HEK293T (cell line): ENCODE measurements at places on chromosomes 2 and 18.
A peak's percentile ranks its signal among the peaks of the same experiment; 100 is the strongest.

DNA sequence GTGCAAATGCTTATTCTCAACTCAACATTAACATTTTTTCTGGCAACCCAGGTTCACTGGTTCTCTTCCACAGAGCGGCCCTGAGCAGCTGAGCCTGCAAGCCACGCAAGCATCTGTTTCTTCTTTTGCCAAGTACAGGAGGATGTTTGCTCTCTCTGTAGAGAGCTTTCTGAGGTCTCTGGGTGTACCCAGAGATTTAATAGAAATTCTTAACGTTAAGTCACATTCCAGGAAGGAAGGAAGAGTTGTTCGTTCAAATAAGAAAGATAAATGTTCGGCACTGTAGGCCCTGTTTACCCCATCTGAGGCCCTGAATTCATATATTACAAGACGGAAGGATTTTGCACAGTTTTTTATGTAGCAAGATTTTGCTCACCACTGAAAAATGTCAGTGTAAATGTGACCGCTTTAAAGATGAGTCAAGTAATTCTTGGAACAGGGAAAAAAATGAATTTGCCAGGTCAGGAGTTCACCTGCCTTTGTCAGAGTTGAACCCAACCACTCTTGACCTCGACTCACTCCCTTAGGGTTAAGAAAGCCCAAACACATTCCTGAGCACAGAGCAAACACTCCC is 30.1 kb downstream of the KCTD18 start:
- no peak for DNase-seq

GRCh38 chr18:5983488-5983887 is 88.2 kb upstream of the TMEM200C start:
- DNase-seq = no peak

- DNase-seq = no peak
Observed at GRCh38 chr2:203167751-203168150, 71.1 kb upstream of the CYP20A1 start.

- no peak for DNase-seq
Observed at GRCh38 chr18:44626807-44627206, 53.9 kb upstream of the SETBP1 start.

DNA sequence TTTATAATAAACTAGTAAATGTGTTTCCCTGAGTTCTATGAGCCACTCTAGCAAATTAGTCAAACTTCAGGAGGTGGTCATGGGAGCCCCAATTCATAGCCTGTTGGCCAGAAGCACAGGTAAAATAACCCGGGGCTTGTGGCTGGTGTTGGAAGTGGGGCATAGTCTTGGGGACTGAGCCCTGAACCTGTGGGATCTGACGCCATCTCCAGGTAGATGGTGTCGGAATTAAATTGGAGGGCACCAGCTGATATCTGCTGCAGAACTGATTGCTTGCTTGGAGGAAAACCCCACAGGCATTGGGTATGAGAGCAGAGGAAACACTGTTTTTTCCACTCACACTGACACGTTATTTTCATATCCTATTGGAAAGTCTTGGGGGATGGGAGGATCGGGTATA is 14.1 kb downstream of the NMS start:
- DNase-seq = no peak

GRCh38 chr2:109562421-109562820 is 51.3 kb downstream of the SEPTIN10 start:
- DNase-seq = no peak

GRCh38 chr2:86825036-86825692 is 34.5 kb upstream of the CD8A start:
- no peak for DNase-seq

DNA sequence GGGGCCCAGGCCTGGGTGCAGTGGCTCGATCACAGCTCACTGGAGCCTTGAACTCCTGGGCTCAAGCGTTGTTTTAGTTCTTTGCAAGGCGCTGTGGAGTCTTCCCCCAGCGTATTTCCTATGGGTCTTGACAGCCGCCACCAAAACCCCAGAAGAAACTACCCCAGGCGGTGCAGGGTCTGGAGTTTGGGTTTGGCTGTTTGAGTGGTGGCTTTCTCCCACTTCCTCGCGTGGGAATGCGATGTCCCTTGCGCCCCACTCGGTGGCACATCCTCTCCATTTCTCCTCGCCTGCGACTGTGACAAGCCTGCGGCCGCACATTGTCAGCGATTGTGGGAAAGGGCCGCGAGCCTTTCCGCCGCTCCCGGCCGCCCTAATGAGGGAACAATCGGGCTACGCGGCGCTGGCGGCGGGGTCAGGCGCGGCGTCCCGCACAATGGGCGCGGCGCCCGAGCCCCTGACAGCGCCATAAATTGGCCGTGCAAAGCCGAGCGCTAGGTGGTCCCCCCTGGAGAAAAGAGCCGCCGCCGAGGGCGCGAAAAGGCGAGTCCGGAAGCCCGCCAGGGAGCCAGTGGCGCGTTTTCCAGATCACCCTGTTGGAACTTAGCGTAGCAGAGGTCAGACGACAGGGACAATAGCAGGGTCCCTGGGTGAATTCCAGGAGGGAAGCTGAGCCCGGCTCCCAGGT is 194.9 kb upstream of the POU3F3 start:
- DNase-seq = no peak

DNA sequence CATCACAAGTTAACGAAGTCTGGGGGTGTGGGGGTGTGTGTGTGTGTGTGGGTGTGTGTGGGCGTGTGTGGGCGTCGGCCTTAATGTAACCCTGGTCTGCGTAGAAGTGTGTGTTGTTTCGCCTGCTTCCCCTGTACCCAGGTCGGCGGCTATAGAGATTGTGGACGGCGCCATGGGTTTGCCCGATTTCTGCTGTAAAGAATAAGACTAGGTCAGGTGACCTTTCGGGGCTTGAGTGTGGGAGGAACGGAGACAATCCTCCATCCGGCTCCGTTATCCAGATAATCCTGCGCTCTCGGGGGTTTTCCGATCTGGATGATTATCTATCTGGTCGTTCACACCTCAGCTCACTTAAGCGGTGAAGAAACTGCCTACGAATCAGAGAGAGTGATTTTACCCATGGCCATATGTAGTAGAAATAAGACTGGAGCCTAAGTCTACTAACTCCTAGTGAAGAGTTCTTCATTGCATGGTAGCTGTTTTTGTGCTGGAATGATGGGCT is 543 bp downstream of the HADHB start:
- DNase-seq = peak; percentile 42

DNA sequence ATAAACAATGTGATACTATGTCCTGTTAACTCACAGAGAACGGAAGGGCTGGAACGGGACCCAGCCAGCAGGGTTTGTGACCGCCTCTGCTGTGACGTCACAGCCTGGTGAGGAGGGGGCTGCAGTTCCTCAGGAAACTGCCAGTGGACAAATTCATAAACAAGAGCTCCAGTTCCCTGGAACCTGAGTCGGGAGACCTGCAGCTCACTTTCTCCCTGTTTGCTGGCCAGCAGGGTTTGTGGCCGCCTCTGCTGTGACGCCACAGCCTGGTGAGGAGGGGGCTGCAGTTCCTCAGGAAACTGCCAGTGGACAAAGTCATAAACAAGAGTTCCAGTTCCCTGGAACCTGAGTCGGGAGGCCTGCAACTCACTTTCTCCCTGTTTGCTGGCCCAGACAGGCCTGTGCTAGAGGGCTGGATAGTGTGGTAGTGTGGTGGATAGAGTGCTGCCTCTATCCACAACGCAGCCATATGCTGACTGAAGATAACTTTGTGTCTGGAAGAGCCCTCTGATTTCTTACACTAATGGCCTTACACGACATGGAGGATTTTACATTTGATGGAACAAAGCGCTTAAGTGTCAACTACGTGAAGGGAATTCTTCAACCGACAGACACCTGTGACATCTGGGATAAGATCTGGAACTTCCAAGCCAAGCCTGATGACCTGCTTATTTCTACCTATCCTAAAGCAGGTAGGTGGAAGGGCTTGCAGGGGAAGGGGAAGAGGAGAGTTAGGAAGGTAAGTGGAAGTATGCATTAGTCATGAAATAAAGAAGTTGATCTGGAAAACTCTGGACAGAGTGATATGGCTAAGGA is at the start of gene SULT1C4:
TSS of gene SULT1C4 (plus strand) at position 140 of the 816 bp plus-strand sequence. CDS start at position 524, 384 bp downstream.
- peak; percentile 66 for DNase-seq

- no peak for DNase-seq
Observed at GRCh38 chr2:234251326-234252271, 201.1 kb downstream of the SPP2 start.

GRCh38 chr2:182359990-182360662 is 66.7 kb downstream of the PDE1A start:
- no peak for DNase-seq

DNA sequence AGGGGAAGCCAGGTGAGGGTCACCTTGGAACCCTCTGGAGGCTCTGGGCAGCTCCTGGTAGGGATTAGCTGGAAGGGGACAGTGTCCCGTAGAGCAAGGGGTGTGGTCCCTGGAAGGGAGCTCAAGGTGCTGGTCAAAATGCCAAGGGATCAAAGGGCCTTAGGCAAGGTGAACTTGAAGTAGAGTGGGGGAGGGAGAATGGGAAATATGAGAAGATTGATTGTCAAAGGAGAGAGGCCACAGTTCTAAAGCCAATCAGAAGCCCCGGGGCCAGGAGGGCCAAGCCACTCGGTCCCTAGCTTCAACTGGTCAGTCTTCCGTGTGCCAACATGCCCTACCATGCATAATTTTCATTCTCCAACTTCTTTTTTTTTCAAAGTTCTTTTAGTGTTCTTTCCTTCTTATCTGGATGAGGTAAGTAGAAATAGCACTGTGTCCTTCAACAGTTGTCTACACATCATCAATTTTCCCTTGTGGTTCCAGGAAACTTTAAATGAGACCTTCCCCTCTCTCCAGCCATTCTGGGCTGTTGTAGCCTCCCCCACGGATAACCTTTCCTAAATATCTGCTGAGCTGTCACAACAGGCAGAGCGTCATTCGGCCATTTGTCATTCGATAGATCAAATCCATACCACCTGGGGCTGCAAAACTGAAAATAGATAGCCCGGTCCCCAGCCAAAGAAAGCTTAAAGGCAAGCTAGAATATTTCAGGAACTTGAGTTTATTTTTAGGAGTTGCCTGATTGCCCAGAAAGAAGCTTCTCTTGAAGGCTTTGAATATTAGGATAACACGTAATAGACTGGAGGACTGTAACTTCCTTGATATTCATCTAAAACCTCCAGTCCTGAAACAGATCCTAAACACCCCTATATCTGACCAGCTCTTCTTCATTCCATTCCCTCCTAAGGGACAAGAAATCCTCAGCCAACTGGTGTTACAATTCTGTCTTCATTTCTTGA is 83.3 kb downstream of the ALPK2 start:
- no peak for DNase-seq

- no peak for DNase-seq
Observed at GRCh38 chr2:43233218-43234212, 7.1 kb upstream of the ZFP36L2 start.

GRCh38 chr2:39334529-39334928 is 90.8 kb upstream of the CDKL4 start:
- no peak for DNase-seq

DNA sequence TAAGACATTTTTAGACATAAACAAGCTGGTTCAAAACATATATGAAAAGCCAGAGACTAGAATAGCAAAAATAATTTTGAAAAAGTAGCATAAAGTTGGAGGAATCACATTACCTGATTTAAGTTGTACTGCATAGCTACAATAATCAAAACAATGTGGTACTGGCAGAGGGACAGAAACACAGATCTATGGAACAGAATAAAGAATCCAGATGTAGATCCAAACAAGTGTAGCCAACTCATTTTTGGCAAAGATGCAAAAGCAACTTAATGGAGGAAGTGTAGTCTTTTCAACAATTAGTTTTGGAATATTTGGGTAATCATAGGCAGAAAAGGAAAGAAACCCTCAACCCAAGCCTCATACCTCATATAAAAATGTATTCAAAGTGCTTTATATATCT is 278.7 kb upstream of the ZNF521 start:
- DNase-seq = no peak

DNA sequence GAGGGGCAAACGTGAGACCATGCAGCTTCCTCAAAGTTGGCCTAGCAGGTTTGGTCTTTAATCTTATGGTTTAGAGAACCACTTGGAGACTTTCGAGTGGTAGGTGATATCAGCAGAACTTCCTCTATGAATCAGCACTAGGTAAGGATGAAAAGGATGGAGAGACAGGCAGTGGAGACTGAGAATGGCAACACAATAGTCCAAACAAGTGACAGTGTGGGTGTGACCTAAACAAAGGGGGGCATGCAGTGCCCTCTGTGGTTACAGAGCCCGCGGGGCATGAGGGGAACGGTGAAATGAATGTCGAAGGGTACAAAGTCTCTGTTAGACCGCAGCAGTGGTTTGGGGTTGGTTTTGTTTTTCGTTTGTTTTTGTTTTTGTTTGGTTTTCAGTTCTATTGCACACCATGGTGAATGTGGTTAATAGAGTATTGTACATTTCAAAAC is 143.9 kb downstream of the L3MBTL4 start:
- no peak for DNase-seq

DNA sequence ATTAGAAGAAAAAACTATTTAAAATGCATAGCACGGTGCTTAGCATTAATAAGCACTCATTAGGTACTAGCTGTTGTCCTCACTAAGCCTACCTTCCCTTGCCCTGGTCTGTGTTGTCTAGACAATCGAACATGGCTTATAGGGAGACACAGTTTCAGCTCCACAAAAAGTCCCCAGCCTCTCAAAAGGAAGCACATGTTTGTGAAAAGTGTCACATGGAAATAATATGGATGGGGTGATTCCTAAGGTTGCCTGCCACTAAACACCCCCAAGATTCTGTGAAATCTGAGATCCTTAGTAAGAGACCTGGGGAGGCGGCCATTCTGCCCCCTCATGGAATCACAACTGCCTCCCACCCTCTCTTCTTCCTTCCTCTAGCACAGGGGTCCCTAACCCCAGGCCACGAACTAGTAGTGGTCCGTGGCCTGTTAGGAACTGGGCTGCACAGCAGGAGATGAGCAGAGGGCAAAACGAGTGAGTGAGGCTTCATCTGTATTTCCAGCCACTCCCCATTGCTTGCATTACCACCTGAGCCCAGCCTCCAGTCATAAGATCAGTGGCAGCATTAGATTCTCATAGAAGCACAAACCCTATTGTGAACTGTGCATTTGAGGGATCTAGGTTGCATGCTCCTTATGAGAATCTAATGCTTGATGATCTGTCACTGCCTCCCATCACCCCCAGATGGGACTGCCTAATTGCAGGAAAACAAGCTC is 59.6 kb upstream of the NDUFV2 start:
- DNase-seq = no peak
